ENCODE measurements at places on chromosomes 13 and 19.

- no peak for DNase-seq
Observed at GRCh38 chr13:26051657-26052311, at the start of gene SHISA2. Gene SHISA2 (minus strand): TSS chr13:26052016. CDS start chr13:26050975, 1,041 bp downstream.

DNA sequence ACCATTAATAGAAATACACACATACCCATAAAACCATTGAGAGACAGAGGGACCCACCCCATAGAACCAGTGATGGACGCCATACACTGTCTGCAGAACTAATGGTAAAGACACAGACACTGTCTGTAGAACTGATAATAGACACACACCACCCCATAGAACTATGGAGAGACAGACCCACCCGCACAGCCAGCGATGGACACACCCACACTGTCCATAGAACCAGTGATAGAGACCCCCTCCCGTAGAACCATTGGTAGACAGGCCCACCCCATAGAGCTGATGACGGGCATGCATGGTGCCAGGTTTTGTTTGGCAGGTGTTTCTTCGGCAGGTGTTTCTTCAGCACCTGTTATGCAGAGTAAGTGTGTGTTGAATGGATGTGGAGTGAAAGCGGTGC is 88.3 kb upstream of the TEX29 start:
- DNase-seq: no peak

DNA sequence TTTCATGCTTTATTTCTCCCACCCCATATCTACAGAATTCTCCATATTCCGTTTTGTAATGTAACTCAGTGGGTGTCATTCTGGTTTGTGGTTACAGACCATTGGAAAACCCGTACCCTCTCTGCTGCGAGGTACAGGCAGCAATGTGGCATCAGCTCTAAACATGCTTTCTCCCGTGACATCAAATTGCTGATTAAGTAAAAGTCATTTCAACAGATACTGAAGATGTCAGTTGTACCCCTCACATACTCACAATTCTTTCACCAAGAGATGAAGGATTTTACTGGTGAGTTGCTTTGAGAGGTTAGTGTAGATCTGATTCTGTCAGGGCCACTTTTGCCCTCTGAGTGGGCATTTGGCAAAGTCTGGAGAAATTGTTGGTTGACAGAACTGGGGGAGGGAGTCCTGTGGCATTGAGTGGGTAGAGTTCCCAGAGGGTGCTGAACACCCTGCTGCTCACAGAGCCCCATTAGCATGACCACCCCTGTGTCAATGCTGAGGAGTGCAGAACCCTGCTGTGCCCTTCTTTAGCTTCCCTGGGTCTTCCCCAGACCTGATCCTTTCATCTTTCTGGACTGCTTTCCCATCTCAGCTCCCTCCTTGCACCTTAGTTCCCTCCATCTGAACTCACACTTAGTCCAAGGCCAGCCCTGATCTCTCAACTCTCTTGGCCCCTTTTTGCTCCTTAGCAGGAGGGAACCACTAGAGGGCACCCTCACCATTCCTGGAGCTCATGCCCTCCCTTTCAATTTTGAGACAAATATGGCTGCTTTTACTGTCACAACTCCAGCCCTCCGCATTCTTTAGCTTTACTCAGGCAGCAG is 39.9 kb upstream of the CEACAM8 start:
- peak; percentile 10 for DNase-seq

- no peak for DNase-seq
Observed at GRCh38 chr13:49348751-49349150, 95.1 kb downstream of the CAB39L start.

DNA sequence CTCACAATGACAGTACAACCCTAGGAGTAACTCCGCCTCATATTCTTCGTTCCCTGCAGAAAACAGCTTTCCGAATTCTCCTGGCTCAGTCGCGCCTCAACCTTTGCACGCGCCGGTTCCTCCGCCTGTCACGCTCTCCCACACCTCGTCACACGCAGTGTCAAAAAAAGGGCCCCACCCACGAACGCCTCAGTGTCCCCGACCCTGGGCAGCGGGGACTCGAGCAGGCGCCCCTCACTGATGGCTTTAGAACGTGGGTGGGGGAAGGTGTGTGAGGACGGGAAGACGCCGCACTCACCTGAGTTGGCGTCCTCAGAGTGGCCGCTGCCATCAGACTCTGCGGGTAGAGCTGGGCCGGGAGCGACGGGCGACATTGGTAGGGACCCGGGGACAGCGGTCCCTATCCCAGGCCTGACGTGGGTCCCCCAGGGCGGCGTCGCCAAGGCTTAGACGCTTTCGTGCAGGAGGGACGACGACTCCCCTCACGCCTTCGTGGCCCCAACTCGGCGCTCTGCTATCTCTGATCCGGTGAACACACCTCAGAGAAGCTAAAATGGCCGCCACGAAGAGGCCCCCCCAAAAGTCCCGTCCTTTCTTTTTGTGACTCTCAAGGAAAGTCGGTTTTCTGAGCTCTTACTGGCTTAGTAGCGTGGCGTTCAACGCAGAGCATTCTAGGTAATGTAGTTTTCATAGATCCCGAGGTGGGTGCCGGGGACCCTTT is at the start of gene ZNF154:
ZNF154 (minus strand) TSS at position 564 of the 721 bp plus-strand sequence; CDS start at position 331, 233 bp downstream.
- DNase-seq: peak; percentile 2

- DNase-seq: no peak
Observed at GRCh38 chr13:35191883-35192282, 249.8 kb downstream of the NBEA start.

- no peak for DNase-seq
Observed at GRCh38 chr13:27112006-27112405, 59.6 kb downstream of the USP12 start.

GRCh38 chr13:87680298-87680697 is 9.1 kb downstream of the SLITRK5 start:
- DNase-seq: no peak

DNA sequence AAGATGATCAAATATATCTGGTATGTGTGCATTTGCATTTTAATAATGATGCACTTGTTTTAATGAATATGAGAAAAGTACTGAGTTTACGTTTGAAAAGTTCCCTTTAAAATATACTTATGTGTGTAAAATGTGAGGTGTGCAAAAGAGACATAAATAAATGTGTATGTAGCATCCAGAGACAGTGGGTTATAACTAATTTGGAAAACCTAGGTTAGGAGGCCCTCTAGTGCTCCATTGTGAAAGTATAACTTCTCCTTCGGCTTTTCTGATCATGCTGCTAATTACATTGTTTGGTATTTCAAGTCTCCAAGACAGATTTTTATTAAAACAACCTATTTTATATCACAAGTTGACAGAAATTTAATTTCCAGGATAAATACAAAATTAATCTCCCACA is 30.1 kb downstream of the SCEL start:
- DNase-seq: no peak

All from stimulated activated CD4-positive, alpha-beta T cell treated with anti-CD3 and anti-CD28 coated beads, TNF-alpha, amount 100 ng/mL, for 1 hour (primary cell).